ENCODE measurements at places on chromosomes 3 and 15.

GRCh38 chr3:62833538-62833937 is 41.7 kb downstream of the CADPS start:
- DNase-seq, result no peak

GRCh38 chr3:49719214-49719884 is at the start of gene AMIGO3:
Gene AMIGO3, minus strand, starts transcription at chr3:49719684. Its CDS starts 219 bp downstream, at chr3:49719465.
- peak; percentile 95 for DNase-seq

- peak; percentile 32 for DNase-seq
These were observed 21.9 kb downstream of the C3orf62 start for GRCh38 chr3:49255112-49255511.

GRCh38 chr3:97070302-97070701 is 255.9 kb downstream of the EPHA6 start:
- DNase-seq, result no peak

DNA sequence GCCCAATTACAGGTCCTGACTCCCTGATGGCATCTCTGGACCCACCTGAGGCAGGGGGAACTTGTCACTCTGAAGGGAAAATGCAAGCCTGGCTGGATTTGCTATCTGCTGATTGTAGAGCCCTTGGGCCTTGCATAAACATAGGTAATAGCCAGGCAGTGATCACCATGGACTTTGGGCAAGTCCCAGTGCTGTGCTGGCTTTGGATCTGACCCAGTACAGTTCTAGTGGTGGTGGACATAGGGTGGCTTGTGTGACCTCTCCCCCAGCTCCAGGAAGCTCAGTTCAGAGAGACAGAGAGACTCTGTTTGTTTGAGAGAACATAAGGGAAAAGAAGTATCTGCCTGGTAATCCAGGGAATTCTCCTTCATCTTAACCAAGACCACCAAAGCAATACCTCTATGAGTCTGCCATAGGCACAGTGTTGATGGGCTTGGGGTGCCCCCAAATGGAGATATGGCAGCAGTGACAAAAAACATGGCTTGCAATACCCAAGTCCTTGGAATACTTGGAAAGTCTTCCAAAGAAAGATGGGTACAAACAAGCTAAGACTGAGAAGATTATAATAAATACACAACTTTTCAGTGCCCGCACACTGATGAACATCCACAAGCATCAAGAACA is 348.5 kb downstream of the PYDC2 start:
- DNase-seq, result peak; percentile 20

GRCh38 chr3:187986514-187986934 is 167.4 kb upstream of the LPP start:
- peak; percentile 98 for DNase-seq

- DNase-seq, result no peak
These were observed 15.7 kb upstream of the CNBP start for GRCh38 chr3:129199366-129199765.

- DNase-seq, result peak; percentile 59
These were observed 12.4 kb upstream of the RAB11A start for GRCh38 chr15:65856821-65857455.

DNA sequence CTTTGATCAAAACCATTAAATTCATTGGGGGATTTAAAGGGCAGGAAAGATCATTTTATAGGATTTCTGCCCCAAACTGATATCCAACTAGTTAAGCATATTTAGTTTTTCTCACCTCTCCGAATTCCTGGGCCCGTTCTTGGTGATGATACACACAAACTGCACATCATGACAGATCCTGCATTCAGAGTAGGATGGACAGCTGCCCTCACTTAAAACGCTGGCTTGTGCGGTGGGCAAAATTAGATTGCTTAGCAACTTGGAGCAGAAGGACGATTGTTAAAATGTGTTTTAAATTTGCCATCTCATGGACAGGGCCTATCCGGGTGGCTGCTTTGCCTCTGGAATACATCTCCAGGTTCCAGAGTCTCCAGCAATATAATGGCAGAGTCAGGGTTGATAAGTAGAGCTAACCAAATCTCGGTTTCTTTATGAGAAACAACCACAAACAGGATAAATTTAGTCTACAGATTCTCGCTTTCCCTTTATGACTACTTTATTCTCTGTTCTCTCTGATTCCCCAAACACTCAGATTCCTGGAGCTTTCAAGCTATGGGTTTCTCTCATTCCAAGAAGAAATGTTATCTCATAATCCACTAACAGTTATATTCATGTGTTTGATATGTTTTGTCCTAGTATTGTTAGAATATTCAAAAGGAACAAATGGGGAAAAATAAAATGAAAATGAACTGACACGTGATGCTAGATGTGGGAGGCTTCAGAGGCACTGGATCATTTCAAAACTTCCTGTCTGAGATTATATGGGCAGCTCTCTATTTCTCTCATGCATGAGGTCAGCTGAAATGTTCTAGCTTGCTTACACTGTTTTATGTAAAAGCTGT is 1014.1 kb upstream of the SEMA6D start:
- DNase-seq, result no peak

DNA sequence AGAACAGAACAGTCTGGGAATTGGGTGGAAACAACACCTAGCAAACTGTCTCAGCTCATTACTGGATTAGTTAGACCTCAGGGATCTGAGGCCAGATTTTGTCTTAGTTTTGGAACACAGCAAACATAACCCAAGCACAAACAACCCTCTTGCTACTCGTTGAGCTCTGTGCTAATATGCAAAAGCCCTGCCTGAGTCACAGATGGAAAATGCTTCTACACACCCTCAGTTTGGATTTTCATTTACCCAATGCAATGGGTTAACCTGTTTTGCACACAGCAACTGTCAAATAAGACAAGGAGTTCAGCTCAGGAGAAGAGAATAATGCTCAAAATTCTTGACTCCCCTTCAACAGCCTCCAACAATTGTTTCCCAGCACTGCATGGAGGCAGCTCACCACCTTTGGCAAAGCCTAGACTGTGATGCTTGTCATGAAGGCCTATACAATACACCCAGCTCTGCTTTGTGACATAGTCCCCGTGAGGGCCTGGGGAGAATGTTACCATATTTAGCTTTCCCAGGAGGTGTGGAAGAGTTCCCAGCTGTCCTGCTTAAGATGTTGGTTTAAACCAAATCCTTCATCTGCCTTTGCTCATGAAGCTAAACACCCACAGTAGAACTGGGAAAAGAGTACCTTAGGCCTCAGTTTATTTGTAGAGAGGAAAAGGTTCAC is 68.9 kb upstream of the MNS1 start:
- DNase-seq, result no peak

DNA sequence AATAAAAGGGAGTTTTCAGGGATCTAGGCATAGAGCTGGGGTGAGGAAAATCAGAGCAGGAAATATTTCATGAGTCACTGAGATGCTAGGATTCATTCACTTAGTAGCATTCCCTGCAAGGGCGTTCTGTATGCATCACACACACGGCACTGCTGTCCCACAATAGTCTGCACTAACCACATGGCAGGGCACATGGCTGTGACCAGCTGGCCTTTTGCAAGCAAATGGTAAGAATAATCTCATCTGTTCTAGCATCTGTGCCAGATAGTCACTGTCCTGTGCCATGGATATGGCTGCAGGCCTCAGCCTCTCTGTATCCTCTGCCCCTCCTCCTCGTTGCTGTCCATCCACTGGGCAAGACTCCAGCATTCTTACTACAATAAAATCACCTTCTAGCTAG is 37.8 kb downstream of the BOC start:
- peak; percentile 83 for DNase-seq

GRCh38 chr3:152039887-152040286 is 166.4 kb downstream of the SUCNR1 start:
- DNase-seq, result no peak

- no peak for DNase-seq
These were observed 212.3 kb upstream of the LRRFIP2 start for GRCh38 chr3:37386627-37387230.

DNA sequence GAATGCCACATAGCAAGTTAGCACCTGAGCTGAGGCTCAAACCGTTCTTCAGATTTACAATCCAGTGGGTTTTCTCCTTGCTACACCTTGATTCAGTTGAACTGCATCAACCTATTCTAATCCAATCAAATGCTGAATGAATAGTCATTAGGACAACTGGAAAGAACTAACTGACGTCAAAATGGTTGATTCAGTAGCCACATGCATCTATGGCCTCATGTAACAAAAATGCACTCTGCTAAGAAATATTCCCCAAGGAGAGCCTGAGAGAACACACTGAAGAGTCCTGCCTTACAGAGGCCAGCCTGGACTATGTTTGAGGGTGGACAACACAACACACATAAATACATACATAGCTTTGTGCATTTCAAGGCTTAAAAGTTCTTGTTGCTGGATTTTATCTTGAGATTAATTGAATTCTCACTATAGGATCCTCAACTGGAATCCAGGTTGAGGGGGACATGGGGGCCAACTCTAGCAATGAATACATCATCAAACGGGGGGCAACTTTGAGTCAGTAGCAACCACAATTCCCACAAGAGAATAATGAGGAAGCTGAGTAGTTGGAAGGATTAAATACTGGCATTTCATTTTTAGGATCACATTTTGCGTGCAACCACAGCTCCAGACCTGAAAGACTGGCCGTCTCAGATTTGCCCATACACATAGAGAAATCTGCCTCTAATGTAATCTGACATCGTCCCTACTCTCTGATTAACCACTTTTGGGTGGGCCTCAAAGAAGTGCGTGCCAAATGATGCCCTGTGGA is 280.2 kb upstream of the ICE2 start:
- peak; percentile 82 for DNase-seq

Data from EL (cell line).